Hypothalamus (tissue), 51 donors: ENCODE measurements at places on chromosomes 7 and 10.

GRCh38 chr10:76905251-76905650 lies 732.4 kb downstream of the KCNMA1 start:
- DNase-seq = no peak

DNA sequence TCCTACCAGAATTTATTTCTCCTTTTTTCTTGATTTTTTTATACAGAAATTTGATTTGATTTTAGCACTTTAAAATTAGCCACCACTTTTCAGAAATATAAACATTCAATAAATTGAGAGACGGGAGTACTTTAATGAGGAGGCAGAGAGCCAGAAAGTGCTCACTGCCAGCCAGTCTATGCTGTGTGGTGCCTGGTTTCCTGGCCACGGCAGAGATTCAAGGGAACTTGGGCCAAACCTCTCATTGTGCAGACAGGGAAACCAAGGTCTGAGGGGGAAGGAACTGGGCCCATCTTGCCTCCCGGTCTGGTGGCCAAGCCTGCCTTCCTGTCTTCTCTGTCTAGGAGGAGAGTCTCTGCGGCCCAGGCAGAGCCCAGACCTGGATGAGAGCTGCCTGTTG lies 25.9 kb downstream of the ADAMTS14 start:
- DNase-seq = no peak

- DNase-seq = no peak
Measured at GRCh38 chr7:138684340-138684739, 16.8 kb downstream of the SVOPL start.

GRCh38 chr7:40839881-40840280 lies 705.1 kb downstream of the SUGCT start:
- no peak for DNase-seq

DNA sequence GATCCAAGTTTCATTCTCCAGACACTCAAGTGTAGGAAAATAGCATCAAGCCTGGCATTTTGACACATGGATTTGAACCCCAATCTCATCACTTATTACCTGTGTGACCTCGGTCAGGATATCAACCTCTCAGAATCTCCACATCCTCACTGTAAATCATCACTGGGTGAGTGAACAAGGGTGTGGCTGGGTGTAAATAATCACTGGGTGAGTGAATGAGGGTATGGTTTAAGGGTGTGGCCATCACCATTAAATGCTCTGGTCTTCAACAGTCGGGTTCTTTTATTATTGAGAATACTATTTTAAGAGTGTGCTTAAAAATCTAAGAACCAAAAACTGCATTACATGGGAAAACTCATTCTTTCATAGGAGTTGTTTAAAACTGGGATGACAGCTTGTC lies 200.1 kb downstream of the DOCK4 start:
- DNase-seq = no peak

- DNase-seq = no peak
Measured at GRCh38 chr7:50734246-50734645, 48.5 kb downstream of the GRB10 start.

DNA sequence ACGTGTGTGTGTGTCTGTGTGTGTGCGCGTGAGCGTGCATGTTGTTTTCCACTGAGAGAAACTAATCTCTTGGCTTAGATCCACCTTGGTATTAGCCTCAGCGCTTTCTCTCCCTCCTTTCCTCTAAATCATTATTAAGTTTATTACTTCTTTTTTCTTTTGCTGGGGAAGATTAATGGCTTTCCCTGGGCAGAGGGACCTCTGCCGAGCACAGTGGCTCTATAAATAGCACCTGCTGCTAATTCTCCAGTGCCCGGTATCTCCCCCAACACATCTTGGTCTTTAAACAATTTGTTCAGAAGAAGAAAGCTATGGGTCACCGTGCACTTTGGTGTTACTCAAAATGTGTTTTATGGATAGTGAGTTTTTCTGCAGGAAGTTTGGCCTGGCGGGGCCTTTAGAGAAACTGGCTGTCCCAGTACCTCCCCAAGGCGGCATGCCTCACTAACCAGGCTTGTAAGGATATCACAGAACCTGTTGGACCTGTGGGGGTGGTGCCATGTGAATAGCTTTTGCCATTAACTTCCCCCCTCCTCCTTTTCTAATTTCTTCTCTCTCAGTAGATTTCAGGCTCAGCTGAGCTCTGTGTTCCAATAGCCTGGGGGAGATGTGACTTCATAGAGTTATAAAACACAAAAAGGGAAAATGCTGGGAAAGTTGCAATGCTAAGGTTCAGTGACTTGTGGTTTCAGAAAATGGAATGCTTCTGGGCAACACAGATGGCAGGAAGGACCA lies 70.1 kb upstream of the RAB11FIP2 start:
- DNase-seq = no peak
